ENCODE measurements at places on chromosomes 1 and 21.

GRCh38 chr1:55700359-55701130, 485.4 kb upstream of the USP24 start:
- no peak for DNase-seq

DNA sequence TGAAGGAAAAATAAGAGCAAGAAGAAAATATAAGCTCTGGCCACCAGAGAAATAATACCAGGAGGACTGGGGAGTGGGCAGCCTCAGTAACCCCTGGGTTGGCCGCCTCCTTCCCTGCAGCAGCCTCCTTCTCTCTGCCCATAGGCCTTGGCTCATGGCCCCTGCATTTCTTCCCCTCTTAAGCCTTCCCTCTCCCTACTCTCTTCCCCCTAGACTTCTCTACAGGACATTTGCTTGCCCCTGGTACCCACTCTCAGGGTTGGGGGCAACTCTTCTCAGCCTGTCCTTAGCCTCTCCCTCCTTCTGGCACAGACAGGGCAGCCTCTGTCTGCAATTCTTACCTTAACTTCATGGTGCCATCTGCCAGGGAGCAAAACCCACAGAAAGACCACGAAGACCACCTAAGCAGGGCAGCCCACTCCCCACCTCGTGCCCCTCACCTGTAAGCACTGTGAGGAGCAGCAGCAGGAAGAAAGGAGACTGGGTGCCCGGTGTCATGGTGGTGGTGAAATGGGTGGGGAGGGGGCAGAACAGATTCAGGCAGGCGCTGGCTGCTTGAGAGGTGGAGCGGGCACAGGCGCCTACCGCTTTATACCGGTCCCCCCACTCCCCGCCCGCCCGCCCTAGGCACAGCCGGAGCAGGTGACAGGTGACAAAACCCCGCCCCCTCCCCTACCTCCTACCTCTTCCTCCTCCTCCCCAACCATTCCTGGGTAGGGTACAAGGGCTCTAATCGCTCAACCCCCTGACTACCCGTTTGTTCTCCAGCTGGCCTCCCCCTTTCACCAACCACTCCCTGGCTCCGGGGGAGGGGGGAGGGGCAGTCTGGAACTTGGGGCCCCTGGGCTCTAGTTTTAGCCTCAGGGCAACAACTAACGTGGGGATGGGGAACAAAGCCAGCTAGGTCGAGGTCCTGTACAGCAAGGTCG, 15.1 kb downstream of the THBS3 start:
- no peak for DNase-seq

- DNase-seq = no peak
Observed at GRCh38 chr1:98126740-98127139, 205.9 kb upstream of the DPYD start.

DNA sequence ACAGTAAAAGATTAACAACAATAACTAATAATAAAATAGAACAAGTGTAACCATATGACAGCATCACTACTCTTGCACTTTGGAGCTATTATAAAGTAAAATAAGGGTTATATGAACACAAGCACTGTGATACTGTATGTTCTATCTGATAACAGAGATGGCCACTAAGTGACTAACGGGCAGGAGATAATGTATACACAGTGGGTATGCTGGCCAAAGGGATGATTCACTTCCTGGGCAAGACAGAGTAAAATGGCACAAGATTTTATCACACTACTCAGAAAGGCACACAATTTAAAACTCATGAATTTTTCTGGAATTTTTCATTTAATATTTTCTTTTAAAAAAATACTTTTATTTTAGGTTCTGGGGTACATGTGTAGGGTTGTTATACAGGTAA, 12.3 kb downstream of the SLC9C2 start:
- peak; percentile 49 for DNase-seq

DNA sequence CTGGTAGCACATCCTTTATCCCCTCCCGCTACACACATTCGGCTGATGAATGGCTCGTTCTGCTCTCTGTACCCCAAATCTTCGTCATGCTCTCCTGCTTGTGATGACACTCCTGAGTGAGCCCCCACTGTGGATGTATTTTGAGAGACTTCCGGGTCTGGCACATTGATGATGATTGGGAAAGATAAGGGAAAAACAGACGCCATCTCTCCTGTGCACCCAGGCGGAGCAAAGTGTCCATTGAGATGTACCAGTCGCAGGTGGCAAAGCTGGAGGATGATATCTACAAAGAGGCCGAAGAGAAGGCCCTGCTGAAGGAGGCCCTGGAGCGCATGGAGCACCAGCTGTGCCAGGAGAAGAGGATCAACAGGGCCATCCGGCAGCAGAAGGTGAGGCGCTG, 27.9 kb upstream of the EFHD2 start:
- DNase-seq = no peak

DNA sequence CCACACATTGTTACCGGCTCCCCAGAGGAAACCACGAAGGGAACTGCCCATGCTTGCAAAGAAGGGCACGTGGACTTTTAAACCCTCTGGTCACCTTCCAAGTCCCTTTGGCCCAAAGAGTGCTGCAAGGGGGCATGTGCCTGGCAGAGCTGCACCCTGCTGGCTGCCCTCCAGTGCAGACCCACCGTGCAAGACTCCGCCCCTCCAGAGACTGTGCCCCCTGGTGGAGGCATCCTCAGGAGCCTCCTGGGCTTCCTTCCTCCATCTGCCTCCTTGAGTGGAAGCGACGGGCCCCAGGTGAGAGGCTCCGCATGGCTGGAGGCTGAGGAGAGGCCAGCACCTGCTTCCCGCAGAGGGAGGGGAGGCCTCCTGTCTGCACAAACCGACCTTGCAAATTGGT, 100.6 kb downstream of the CRYAA start:
- no peak for DNase-seq

Data from SW 1271 (cell line).